EL (cell line): ENCODE measurements at places on chromosomes 13 and 19.

DNA sequence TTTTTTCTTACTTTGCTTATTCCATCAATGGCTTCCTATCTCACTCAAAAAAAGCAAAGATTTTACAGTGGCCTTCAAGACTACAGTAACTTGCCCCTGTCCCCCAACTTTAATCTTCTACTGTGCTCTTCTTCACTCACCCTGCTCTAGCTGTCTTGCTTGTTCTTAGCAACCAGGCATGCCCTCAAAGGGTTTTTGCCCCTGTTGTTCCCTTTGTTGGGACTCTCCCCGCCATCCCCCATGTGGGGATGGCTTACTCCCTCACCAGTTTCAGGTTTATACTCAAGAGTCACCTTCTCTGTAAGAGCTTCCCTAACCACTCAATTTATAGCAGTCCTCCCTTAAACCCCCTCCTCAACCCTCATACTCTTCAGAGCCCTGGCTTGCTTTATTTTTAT lies 5.4 kb downstream of the MTMR6 start:
- no peak for DNase-seq

- DNase-seq = no peak
These were observed 1.5 kb downstream of the ZNF576 start for GRCh38 chr19:43597876-43598275.

DNA sequence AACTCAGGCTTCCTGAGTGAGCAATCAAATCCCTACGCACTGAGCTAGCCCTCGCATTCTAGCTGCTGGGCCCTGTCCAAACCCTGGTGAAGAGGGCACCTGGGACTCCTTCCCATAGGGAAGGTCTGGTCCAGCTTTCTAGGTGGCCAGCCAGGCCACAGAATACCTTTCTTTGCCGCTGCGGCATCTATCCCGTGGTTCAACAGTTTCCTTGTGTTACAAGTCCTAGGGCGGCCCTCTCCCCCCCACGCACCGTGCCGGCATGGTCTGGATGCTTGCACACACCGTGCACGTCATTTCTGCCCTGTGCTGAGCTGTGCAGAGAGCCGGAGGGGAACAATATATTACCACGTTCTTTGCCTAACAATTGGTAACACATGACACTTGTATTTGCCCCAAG lies 164.6 kb upstream of the TSHZ3 start:
- DNase-seq = no peak

GRCh38 chr19:15124572-15125231 lies 17.5 kb downstream of the SYDE1 start:
- DNase-seq = no peak

DNA sequence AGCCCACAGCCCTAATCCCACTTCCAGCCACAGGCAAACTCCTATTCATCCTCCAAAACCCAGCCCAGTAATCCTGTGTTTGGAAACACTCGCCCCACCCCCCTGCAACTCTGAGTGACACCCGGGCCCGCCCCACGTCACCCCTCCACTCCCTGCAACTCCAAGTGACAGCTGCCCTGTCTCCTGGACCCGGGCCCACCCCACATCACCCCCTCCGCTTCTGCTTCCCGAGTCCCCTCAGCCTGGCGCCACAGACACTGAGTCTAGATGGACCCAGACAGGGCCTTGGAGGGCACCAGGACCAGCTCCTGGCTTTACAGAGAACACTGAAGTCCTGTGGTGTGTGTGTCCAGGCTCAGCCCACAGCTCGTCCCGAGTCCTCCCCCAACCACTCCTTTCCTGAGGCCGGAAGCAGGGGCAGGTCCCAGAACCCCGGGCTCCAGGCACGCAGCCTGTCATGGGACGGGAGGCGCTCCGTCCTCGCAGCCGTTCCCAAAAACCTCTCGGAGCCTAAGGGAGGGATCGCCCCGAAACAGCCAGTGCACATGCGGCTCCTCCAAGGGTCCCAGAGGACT lies 7.7 kb downstream of the REXO1 start:
- DNase-seq = no peak

- DNase-seq = no peak
These were observed 34.6 kb downstream of the NFIX start for GRCh38 chr19:13029893-13030292.

DNA sequence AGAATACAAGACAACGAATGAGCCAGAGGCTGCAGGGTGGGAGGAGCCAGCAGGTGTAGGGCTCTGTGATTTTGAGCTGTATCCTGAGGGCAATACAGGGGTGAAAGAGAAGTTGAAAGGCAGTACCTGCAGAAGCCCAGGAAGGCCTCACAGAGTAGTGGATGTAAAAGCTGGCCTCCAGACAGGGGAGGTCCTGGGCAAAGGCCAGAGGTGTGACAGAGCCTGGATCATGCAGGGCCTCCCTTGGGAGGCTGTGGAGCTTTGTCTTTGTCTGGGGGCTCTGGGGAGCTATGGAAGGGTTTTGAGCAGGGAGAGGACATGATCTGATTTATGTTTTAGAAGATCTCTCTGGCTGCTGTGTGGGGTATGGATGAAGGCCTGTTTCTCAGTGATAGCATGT lies 2.7 kb downstream of the MEGF8 start:
- no peak for DNase-seq

- no peak for DNase-seq
These were observed 29.5 kb downstream of the NLRP11 start for GRCh38 chr19:55802281-55802680.

DNA sequence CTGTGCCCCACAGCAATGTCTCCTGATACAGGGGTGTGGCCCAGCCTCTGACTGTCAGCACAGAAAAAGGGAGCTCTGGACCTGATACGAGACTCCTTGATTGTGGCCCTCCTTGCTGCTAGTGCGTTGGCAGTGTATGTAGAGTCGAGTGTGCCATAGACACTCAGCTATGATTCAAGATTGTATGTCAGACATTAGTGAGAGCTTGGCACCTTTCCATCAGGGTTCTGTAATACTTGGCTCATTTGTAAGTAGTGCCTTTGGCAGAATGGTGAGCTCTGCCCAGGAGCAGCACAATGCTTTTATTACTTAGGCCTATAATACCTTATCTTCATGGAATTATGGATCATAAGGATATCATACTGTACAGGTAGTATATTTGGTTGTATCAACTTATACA lies 83.4 kb downstream of the ATP8A2 start:
- DNase-seq = no peak

GRCh38 chr19:39679791-39680168 lies 24.1 kb downstream of the LGALS16 start:
- no peak for DNase-seq

- peak; percentile 72 for DNase-seq
These were observed 8.9 kb upstream of the OR1I1 start for GRCh38 chr19:15072930-15073647.

DNA sequence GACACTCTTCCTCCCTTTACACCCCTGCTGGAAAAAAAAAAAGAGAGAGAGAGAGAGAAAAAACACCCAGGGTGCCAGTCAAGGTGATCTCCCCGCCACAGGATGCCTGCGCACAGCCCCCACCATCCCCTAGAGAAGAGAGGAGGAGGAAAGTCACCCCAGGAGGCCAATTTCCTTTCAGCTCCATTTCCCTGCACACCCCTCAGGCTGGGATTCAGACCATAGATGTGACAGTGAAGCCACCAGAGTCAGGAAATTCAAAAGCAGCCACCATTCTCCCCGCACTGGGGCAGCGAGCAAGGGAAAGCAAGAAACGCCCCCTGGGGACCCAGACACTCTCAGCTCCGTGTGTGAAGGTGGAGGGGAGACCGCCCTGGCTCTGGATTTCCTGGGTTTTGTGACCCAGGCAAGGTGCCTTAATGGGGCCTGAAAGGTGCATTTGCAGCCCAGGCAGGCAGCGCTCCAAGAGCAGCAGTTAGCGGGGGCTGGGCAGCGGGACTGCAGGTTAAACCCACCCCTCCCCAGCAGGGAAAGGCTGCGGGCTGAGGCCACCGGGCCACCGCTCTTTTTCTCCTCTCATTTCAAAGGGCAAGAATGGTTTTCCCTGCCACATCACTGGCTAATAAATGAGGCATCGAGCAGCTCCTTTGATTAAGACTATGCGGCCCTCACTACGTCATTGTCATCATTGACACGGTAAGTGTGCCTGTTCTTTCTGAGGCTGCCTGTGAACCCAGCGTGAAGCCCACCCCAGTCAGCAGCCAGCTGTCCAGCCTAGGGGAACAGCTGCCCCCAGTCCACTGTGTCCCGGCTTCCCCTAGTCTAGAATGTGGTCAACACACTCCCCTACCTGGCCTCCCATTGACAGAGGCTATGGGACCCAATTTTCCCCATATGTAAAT lies 83.8 kb upstream of the TM9SF2 start:
- no peak for DNase-seq

- DNase-seq = peak; percentile 61
These were observed 20.1 kb downstream of the C19orf12 start for GRCh38 chr19:29694669-29695627.

DNA sequence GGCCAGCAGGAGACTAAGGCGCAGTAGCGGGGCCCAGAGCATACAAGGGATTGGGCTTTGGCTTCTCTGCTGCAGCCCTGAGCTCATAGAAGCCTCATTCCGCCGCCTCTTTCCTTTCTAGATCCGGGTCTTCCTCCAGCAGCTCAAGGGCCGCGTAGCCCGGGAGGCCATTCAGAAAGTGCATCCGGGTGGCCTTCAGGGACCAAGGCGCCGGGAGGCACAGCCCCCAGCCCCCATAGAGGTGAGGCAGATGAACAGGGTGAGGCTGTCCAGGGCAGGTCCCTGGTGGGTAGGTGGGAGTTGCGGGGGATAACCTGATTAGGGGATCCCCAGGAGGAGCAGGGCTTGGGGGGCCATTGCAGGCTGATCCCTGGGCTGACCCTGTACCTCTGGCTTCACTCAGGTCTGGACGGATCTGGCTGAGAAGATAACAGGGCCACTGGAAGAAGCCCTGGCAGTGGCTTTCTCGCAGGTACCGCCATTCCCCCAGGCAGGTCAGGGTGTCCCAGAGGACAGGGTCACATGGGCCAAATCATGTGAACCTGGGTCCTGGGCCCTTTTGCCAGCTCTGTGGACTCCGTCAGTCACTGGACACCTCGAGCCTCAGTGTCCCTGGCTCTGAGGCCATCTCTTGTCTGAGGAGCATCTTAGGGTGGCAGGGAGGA lies 1.3 kb downstream of the SNAPC2 start:
- DNase-seq = no peak

DNA sequence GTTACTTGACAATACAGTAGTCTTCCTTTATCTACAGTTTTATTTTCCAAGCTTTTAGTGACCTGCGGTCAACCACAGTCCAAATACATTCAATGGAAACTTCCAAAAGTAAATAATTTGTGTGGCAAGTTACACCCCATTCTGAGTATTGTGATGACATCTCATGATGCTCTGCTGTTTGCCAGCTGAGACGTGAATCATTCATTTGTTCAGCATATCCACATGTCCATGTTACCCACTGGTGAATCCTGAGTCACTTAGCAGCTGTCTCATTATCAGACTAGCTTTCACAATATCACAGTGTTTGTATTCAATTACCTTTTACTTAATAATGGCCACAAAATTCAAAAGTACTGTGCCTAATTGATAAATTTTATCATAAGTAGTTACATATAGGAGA lies 179.8 kb downstream of the PRR20E start:
- no peak for DNase-seq

DNA sequence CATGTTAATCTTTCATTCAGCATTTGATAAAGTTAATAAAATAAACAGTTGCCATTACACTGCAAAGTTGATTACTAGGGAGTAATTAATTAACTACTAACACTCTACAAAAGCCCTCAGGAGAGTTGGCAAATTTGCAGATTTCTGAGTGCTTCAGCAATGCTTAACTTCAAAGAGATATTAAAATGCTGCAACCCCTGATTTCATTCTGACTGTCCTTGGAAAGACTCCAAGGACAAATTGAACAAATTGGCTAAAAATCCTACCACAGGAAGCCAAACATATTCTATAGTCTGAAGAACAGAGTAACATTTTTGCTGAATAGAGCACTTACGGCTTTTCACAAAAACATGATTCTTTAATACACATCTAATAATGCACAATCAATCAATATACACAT lies 1543.0 kb downstream of the SLITRK5 start:
- DNase-seq = no peak

- no peak for DNase-seq
These were observed 34.6 kb downstream of the COL4A2 start for GRCh38 chr13:110341445-110342244.

DNA sequence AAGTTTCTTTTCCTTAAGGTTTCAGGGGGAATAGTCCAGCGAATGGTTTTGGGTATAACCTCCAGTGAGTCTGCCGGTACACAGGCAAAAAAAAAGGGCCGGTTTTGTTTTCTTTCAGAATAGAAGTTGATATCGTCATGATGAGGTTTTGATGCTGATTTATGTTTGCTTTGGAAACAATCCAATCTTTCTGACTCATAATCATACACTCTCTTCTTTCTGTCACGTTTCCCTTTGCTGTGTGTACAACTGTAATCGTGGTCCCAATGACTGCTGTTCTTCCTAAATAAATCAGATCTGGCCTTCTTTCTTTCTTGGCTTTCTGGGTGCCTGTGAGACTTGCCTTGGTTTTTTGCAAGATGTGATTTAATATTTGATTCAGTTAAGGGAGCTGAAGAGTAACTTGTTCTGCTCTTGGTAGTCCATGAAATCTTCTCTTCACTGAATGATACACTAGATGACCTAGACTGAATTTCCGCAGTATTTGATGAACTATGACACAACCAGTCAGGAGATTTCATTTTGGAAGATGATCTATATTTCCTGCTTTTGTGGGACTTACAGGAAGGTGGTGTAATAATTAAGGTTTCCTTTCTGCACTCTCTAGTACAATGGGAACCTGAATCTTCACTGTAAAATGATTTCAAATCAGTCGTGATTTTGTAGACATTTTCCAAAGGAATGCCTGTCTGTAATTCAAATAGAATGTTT lies 34.9 kb upstream of the METTL21C start:
- peak; percentile 61 for DNase-seq

DNA sequence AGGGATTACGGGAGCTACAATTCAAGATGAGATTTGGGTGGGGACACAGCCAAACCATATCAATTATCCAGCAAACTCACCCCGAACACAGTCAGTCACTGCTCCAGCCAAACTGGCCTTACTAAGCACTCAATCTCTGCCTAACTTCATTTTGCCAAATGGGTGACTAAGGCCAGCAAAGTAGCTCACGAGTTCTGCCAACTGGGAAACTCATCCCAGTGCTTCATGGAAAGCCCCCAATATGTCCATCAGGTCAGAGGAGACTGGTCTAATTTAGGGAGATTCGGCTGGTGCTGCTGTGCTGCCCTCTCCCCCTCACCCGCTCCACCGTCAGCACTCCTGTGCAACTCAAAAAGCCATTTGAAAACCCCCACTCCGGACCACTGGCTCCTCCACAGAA lies 324.0 kb downstream of the FOXO1 start:
- no peak for DNase-seq

- DNase-seq = no peak
These were observed 235.8 kb upstream of the MIR17HG start for GRCh38 chr13:91111476-91112200.

DNA sequence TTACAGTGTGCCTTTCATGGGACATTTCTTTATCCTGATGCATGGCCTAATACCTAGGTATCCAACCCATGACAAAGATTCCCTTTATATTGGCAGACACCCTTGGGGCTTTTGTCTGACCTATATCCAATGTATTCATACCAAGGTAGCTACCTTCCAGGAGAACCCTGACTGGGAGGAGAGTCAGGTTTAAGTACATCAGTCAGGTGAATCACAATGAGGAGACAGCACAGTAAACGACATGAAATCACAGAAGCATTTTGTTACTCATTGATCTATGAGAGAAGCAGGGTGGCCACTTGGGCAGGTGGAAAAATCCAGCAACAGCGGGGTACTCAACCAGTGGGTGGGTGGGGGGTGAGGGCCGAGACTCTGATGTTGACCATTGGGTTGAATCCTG lies 527.4 kb upstream of the ATXN8OS start:
- DNase-seq = no peak
